ENCODE measurements at places on chromosomes 2 and 18.

- no peak for DNase-seq
These were observed 3.4 kb upstream of the ADD2 start for GRCh38 chr2:70771446-70771845.

GRCh38 chr18:11885278-11885947 lies 22.7 kb downstream of the MPPE1 start:
- DNase-seq, result no peak

DNA sequence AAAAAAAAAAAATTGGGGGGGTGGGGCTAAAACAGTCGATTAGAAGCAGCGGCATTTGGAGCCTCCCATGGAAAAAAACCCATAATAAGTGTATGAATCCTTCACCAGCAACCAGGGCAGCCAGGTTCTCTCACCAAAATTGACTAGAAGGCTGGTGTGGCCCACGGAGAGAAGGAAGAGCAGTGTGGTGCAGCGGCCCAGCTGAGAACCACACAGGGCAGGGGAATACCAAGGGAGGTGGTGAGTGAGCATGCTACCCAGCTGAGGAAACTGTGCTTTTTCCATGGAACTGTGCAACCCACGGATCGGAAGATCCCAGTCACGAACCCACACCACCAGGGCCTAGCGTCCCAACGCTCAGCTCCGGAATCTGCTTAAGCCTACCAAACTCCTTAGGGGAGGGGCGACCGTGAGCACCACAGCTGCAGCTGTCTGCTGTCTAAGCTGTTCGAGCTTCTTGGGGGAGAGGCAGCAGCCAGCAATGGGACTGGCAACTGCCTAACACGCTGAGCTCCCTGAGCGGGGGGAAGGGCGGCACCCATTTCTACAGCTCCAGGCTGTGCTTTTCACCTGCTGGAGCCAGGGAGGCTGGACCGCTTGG lies 1037.2 kb upstream of the ACVR2A start:
- DNase-seq, result no peak

DNA sequence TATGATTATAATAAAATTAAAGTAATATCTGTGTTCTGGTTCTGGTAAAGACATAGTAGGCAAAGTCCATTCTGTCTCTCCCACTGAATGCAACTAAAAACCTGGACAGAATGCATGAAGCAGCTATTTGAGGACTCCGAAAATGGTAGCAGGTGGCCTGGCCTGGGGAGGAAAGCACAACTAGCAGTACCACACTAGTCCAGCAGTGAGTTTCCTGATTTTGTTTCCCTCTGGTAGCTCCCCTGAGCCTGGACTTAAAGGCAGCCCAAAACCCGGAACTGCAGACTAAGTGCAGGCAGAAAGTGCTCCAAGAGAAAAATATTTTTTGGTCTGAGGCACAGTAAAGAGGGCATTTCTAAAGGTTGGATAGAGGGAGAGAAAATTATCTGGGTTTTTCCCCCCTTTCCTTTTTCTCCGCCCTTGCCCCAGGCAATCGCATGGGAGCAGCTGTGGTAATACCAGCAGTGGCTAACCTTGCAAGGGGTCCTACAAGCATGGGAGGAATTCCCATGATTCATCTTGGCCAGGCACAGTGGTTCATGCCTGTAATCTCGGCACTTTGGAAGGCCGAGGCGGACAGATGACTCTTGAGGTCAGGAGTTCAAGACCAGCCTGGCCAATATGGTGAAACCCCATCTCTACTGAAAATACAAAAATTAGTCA lies 32.3 kb downstream of the ASXL2 start:
- DNase-seq, result no peak

GRCh38 chr18:68229351-68229750 lies 485.6 kb downstream of the TMX3 start:
- no peak for DNase-seq

DNA sequence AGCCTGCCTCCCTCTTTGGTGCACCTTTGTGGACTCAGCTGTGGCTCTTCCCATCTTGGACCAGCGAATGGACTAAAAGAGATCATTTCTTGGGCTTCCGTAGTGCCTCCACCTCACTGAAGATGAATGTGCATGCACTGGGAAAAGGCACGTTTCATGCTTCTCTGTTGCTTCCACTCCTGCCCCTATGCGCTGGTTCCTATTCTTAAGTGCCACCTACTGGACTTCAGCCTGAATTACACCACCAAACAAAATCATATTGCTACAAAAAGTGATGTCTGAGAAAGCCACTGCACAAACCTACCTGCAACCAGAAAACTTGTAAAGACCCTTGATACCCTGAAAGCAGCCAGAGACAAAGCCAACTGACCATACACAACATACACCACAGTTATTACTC lies 695.6 kb downstream of the TSN start:
- DNase-seq, result no peak

DNA sequence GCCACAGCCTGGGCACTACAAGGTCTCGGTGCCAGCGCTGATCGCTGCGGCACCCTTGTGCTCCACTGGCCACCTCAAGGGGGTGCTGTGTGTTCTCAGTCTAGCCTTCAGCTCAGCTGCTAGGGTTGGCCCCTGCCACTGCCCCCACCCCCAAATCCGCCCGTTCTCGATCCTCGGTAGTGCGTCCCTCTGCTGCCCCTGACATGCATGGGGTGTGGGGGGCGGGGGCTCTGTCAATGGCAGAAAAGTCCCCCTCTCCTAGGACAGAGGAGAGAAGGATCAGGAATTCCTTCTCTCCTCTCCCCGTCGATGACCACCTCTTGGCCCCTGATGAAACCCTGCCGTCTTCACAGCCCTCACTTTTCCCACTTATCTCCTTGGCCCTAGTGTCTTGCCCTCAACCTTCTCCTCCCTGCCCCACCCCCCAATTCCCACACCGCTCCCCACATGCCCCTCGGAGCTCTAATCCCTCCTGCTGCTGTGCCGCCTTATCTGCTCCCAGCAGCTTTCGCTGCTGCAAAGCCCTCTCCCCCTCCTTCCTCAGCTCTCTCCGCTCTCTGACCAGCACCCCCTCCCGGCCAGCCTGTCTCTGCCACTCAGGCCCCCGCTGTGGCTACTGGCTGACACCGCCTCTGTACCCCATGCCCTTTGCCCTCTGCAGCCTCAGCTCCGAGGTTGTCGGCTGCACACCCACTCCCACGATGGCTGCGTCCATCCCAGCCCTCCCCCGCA lies 4.3 kb upstream of the ASIC4 start:
- DNase-seq, result peak; percentile 76

GRCh38 chr18:12417687-12418086 lies 10.0 kb downstream of the PRELID3A start:
- DNase-seq, result no peak

- DNase-seq, result no peak
These were observed 580.5 kb upstream of the NXPH2 start for GRCh38 chr2:139360654-139361053.

GRCh38 chr2:160209516-160209856 lies 9.4 kb upstream of the ITGB6 start:
- DNase-seq, result no peak

DNA sequence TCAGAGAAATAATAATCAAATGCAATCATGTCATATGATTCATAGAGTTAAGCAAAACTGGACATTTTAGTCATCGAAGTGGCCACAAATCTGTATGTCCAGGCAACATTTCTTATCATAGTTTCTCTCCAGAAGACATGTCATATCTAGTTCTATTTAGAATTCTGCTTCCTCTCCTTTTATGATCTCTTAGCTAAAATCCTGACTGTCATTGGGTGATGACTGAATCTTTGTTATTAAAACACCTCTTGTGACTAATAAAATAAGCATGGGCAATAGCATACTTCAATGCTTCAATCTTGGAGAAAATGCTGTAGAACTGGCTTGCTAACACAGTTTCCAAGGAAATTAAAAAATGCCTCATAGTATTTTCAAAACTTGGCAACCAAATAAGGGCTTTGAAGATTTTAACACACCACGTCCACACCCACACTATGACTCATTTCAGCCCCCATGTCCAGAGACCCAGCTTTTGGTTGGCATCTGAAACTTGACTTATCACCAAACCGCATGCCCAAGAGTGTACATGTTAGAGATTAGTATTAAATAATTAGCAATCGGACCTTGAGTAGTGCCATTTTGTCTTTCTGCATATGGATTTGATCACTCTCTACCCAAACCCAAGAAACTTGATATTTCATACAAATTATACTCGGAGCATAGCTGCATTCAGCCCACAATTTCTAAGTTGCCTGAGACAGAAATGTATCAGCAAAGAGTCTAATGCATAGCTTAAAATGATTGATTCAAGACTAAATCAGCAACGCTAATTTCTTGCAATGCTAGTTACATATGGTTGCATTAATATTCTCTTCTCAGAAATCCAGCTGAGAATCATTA lies 106.5 kb upstream of the ETAA1 start:
- DNase-seq, result no peak

- no peak for DNase-seq
These were observed 556.7 kb downstream of the CMPK2 start for GRCh38 chr2:6308986-6309385.

- no peak for DNase-seq
These were observed 820 bp downstream of the TMBIM1 start for GRCh38 chr2:218291318-218292047.

DNA sequence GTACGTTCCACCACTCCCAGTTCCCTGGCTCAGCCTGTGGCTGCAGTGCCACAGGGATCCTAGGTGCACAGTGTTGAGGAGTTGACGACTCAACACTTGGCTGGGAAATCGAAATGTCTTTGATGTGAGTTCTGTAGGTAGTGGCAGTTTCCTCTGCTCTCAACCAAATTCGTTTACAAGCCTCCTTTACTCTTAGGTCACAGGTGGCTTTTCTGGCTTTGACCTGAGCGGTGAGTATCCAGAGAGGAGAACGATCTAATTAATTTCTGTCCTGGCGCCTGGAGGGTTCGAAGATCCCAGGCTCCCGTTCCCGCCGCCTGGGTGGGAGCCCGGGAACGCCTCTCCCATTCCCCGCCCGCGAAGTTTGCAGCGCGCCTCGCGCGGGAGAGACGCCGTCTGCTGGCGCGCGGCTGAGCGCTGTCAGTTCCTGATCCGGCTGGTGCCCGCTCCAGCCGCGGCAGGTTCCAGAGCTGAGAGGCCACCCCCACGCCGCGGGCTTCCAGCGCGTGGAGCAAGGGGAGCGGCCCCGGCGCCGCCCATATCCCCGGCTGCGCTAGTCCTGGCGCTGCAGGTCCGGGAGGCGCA lies at the start of gene LAMA3:
TSS of gene LAMA3 (plus strand) at position 423 of the 585 bp plus-strand sequence. CDS start 231 bp downstream, outside the sequence.
- DNase-seq, result peak; percentile 58

DNA sequence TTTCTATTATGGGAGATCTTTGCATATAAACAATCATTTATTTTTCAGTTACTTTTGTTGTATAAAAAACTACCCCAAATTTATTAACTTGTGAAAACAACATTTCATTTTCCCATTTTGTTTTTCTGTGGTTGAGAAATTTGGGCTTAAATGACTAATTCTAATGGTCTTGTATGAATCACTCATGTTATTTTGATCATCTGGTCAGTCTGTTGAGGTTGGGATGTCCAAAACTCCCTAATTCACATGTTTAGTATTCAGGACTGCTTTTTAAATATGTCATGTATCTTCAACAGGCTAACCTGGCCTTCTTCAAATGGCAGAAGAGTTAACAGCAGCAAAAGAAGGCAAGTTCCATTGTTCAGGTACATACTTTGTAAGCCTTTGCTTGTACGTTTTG lies 788.1 kb downstream of the TRIB2 start:
- no peak for DNase-seq

GRCh38 chr2:188622601-188623260 lies 331.1 kb downstream of the GULP1 start:
- DNase-seq, result no peak

DNA sequence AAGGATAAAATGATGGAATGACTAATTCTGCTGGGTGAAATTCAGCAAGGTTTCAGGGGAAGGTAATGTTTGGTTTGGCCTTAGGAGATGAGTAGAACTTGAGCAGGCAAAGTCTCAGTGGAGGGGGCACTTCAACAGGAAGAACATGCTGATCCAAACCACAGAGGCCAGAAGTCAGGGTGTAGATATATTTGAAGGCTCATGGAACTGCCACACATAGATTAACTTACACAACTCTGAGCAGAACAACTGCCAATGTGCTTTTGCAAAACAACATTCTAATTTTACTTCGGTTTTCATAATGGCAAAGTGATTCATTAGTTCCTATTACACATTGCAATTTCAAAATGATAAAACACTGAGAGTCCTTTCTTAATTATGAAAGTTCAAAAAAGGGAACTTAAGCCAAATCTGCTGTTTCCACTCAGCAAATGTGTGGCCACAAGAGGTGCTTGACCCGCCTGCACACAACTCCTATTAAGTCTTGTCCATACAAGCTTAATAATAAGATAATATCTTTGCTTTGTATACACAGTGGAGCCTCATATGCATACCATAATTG lies 284.8 kb downstream of the MREG start:
- DNase-seq, result no peak

- DNase-seq, result no peak
These were observed 67.4 kb downstream of the SH3YL1 start for GRCh38 chr2:196406-196805.

GRCh38 chr2:61272421-61273070 lies 110.6 kb downstream of the C2orf74 start:
- no peak for DNase-seq

DNA sequence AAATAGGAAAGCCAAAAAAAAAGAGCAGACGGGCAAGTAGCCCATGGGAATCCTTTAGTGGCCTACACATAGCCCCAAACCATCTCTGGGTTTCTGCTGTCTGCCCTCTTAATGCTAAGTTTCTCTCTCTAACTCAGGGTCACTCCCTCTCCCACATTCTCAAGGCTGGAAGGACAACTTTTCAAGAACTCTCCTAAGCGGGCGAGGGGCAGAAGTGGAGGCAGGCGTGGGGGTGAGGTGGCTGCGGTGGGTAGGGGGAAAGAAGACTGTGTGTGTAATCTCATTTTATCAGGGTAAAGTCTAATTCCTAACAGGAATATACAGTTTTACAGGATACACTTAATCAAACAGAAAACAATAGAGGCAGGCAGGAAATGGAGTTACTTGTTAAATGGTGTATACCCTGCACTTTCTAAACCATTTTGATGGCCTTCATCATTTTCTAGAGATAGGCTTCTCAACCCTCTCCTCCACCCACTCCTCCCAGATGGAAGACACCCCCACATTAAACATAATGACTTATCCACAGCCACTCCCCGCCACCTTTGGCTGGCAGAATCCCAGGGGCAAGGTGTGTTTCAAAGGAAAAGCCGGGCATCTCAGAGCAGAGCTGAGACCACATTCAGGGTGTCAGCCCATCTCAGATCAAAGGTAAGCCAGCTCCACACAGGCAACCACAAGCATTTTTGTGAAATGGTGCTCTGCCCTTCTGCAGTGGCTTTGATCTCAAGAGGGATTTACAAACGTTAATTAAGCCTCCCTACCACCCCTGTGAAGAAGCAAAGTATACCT lies 6.8 kb downstream of the SMAD7 start:
- DNase-seq, result no peak

DNA sequence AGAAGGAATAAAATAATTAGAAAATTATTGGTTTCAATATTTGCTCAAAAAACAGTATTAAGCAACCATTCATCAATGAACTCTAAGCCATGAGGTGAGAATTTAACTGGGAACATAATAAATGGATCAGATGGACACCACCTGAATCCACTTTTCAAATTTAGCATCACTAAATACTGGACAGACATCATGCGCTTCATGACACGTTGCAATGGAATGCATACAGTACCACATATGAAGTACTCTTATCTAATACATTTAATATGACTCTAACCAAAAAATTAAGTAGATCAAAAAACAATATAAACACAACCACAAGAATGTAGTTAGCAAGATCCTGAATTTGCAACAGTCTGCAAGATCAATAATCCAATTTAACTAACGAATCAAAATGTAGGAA lies 76.6 kb downstream of the COBLL1 start:
- DNase-seq, result no peak

Data from D721Med (cell line).